OCI-LY7 (cell line): ENCODE measurements at places on chromosomes 3 and 15.

- DNase-seq = no peak
Observed at GRCh38 chr3:168341192-168341815, 245.6 kb upstream of the GOLIM4 start.

GRCh38 chr3:132432639-132433038 is 15.3 kb downstream of the DNAJC13 start:
- DNase-seq = no peak

GRCh38 chr3:17670749-17671148 is 71.7 kb downstream of the TBC1D5 start:
- DNase-seq = no peak

- no peak for DNase-seq
Observed at GRCh38 chr15:40477642-40478327, 7.0 kb downstream of the CHST14 start.

DNA sequence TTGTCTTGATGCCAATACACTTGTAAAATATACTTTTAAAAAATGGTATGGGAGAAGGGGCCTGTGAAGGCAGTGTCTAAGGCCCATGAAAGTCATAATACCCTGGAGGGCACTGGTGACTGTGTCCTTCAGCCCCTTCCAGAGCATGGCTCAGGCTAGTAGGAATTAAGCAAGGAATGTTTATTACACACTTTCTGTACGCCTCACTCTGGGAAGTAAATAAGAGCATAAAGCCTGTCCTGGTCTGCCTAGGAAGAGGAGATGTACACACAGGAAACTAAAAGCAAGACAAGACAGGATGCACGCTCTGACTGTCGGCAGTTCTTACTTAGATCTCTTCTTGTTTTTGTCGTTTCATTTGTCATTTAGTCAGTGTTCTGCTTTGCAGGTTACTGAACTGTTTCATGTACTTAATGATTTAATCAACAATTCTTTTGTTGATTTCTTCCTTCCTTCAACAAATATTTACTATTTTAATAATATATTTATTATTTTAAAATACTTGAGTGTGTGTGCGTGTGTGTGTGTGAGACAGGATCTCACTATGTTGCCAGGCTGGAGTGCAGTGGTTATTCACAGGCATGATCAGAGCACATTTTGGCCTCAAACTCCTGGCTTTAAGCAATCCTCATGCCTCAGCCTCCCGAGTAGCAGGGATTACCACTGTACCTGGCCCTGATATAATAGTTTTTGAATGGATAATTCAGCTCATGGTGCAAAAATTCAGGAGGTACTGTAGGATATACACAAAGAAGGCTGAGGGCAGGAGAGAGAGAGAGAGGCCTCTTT is 9.0 kb upstream of the SMAD6 start:
- peak; percentile 85 for DNase-seq

- DNase-seq = peak; percentile 82
Observed at GRCh38 chr3:181700168-181701087, 11.3 kb upstream of the SOX2 start.

DNA sequence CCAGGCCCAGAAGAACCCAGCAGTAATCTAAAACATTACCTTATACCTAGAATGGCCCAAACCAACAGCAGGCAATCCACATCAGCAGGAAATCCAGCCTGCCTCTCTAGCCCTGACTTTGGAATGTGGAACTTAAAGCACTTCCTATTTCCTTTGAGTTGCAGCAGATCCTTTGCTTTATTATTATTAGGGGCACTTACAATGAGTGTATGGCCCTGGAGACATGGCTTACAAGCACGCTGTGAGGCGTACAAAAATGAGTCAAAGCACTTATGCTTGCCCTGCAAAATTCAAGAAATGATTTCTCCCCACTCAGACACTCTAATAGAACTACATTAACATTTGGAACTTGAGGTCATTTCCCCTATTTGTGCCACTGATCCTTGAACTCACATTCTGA is 9.5 kb upstream of the KNSTRN start:
- no peak for DNase-seq

DNA sequence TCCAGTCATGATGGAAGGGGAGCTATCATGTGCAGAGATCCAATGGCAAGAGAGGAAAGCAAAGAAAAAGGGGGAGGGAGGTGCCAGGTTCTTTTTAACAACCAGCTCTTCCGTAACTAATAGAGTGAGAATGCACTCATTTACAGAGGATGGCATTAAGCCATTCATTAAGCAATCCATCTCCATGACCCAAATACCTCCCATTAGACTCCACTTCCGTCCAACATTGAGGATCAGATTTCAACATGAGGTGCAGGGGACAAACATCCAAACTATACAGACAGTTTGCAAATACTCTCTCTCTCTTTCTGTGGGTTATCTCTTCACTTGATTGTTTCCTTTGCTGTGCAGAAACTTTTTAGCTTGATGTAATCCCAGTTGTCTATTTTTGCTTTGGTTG is 21.2 kb downstream of the ZDHHC23 start:
- no peak for DNase-seq

DNA sequence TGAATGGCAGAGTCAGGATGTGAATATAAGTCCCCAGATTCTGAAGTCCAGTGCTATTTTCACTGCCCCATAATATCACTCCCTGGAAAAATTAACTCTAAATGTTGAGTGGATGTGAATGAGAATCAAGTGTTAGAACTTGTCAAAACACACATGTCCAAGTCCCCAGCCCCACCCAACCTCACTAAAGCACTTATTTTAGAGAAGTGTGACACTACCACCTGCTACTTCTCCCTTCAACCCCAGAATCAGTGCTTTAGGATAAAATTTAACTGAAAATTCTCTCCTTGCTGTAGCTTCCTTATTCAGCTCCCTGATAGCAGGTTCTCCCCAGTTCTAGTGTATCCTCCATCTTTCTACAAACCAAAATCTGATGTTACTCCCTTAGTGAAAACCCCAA is 35.8 kb downstream of the HERC1 start:
- no peak for DNase-seq

DNA sequence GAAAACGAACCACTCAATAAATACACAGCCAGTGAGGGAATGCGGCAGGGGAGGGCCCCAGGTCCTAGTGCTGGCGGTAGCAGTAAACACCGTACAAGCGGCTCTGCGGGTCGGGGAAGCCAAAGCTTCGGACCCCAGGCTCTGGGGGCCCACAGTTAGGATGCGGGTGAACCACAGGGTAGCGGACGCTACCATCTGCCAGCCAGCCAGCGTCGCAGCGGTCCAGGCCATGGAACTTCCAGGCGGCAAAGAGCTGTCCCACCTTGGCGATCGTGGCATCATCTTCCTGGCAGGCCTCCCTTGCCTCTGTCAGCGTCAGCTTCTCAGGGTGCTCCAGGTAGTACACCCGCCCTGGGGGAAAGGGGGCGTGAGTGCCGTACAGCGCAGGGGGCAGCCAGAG is 17.4 kb downstream of the HAPLN3 start:
- DNase-seq = no peak

DNA sequence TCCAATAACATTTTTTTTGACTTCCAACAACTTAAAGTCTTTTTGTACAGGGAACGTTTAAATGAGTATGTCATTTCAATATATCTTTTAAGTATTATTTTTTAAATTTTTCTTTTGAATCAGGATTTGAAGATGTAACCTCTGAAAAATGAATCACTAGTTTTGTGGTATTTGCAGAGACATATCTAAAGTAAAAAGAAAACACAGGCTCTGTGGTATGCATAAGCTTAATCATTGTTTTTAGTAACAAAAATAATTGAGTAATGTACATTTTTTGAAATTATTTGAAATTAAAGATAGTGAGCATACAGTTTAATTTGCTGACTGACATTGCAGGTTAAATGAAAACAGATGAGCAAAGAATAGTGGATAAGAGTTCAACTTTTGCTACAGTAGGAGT is 531.3 kb downstream of the ROBO1 start:
- no peak for DNase-seq

DNA sequence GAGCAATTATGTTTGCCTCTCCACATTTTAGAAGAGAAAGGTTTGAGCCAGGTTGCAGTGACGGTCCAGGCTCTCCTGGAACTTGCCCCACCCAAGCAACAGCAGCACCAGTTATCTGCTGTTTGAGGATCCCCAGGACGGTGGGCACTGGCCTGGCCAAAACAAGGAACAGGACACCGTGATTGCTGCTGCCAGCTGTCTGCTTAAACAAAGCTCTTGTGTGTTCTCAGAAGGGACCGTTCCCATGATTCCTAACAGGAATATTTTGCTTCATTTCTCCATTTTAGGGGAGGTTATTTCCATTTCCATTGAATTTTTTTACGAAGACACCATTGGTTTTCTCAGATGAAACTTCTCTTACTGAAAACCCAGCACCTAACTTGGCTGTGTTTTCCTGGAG is 66.4 kb upstream of the RPL35A start:
- no peak for DNase-seq

- DNase-seq = no peak
Observed at GRCh38 chr3:133424937-133425869, 25.3 kb downstream of the BFSP2 start.

DNA sequence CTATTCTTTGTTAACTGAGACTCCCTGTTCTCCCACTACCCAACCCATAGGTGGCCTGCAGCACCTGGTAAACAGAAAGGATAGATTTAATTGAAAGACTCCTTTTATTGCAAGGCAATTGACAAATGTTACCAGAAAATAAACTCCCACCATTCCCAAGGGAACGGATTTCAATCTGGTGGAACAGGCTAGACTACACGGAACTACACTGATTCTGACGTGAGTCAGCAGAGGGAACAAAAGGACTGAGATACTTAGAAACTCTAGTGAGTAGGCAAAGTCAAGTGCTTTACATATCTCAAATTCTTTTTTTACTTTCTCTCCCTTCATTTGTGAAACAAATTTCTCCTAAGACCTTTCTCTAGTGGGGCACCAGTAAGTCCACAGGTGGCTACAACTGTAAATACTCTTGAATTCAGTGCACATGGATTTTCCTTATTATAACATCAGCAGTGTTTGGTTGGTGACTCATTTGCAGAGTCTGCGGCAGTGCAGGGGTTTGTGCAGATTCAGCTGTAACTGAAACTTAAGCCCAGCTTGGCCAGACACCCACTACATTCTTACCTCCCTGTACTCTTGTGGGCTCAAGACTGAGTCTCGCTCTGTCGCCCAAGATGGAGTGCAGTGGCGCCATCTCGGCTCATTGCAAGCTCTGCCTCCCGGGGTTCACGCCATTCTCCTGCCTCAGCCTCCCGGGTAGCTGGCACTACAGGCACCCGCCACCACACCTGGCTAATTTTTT is 34.3 kb upstream of the PLSCR2 start:
- no peak for DNase-seq

DNA sequence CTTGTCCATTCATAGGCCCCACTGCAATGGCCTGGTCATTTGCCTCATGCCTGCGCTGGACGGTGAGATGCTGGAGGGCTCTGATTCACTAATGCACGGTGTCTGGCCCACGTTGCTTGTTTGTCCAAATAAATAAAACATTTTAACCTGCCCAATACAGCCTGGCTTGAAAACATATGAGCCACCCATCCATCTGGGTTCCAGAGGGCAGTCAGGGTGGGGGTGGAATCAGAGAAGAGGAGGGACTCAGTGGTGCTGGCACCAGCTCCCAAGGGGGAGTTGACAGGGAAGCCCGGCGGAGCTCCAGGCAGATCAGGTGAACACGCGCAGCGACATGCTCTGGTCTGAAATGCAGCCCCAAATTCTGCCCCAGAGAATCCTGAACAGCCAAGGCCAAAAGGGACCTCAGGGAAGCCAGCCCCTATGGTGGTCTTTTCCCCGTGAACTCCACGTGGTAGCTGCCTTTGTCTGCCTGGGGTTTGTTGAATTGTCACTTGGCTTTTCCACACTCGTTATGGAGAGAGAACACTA is 265.2 kb downstream of the UACA start:
- DNase-seq = no peak

DNA sequence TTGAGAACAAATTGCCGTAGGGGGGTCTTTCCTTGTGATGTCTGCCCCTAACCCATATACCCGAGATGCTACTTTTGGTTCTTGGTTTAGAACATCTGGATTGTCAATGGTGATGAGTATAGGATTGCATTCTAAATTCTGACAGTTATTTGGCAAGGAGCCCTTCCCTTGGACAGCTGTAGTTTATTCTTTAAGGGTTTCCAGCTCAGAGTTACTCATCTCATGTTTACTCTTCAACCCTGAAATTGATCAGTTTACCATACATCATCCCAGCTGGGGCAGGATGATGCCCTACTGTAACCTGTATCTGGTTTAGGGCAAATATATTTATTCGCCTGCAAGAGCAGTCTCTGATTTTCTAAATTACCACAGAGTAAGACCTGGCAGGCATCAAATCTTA is 85.7 kb upstream of the XCR1 start:
- no peak for DNase-seq

DNA sequence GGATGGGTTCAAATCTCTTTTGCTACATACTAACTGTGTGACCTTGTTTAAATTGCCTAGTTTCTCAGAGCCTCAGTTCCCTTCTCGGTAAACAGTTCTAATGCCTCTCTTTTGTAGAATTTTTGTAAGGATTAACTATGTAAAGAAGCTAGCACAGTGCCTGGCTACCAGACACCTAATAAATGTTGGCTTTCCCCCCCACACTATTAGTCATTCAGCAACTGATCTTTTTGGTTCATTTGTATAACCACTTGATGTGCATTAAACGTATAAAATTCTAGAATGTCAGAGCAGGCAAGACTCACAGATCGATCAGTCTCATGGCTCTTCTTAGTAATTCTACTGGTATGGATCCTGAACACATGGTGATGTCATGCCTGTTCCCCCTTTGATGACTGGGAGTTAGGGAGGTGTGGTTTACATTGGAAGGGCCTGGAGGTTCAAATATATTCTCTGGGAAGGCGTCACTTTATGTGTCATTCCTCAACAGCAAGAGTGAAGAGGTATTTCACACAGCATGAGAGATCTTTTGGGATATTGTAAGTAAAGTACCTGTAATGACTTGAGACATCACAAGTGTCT is 6.5 kb downstream of the TAGLN3 start:
- DNase-seq = no peak
